ENCODE measurements at places on chromosomes 1 and 21. TPM values are rescaled to one million over a fixed set of nuclear protein-coding genes. Genes with fewer than 3 reads are reported as not detected.

MXRA8 gene
- 196 TPM for total RNA-seq

SHISA4 gene
- total RNA-seq: 50.8 TPM

RBM11 gene
- not detected for total RNA-seq

RAB3B gene
- total RNA-seq: 2.4 TPM

REN gene
- total RNA-seq: not detected
